ENCODE measurements at places on chromosomes 11 and 22. TPM values are rescaled to one million over a fixed set of nuclear protein-coding genes. Genes with fewer than 3 reads are reported as not detected.

The OR4C13 gene
- not detected for total RNA-seq

The USP35 gene
- total RNA-seq: 16.0 TPM

The PATE4 gene
- not detected for total RNA-seq

The SCUBE2 gene
- total RNA-seq: 3.6 TPM

The PHOX2A gene
- not detected for total RNA-seq

The TRIM66 gene
- 7.0 TPM for total RNA-seq

The SLC6A5 gene
- total RNA-seq: not detected

The MS4A6A gene
- total RNA-seq: not detected

The P2RY6 gene
- total RNA-seq: 0.97 TPM

The MACROD1 gene
- total RNA-seq: 16.1 TPM

The CNTN5 gene
- 0.36 TPM for total RNA-seq

The CARD18 gene
- not detected for total RNA-seq

The OR51B6 gene
- total RNA-seq: not detected

The BCO2 gene
- 1.1 TPM for total RNA-seq

The RAB39A gene
- total RNA-seq: not detected

The FAM168A gene
- 50.3 TPM for total RNA-seq

The CSF2RB gene
- total RNA-seq: not detected

The CNGA4 gene
- not detected for total RNA-seq

The ALG12 gene
- total RNA-seq: 33.4 TPM

The MUC5AC gene
- not detected for total RNA-seq

The MFRP gene
- under 0.01 TPM for total RNA-seq

The STK33 gene
- 0.49 TPM for total RNA-seq

The CHADL gene
- total RNA-seq: 1.7 TPM

The DBX1 gene
- total RNA-seq: not detected

The WT1 gene
- total RNA-seq: not detected

The DCHS1 gene
- total RNA-seq: 42.3 TPM

The APOL5 gene
- total RNA-seq: not detected

The SPI1 gene
- total RNA-seq: not detected

The CHRDL2 gene
- 0.16 TPM for total RNA-seq

The SERPINH1 gene
- 1,511 TPM for total RNA-seq

The CRYBA4 gene
- total RNA-seq: not detected

The RASL10A gene
- not detected for total RNA-seq

The MISFA gene
- total RNA-seq: 0.36 TPM

The PAMR1 gene
- 40.1 TPM for total RNA-seq

The KBTBD3 gene
- total RNA-seq: 3.2 TPM

The CADM1 gene
- total RNA-seq: 26.1 TPM

The MMP1 gene
- total RNA-seq: 987 TPM

The RPS25 gene
- 436 TPM for total RNA-seq

The TEX12 gene
- 0.32 TPM for total RNA-seq

The HTR3B gene
- total RNA-seq: not detected

The RTN4R gene
- total RNA-seq: 0.16 TPM

The FADS2 gene
- total RNA-seq: 555 TPM

The TMA7B gene
- not detected for total RNA-seq

The CCDC89 gene
- 2.6 TPM for total RNA-seq

The OR51E2 gene
- not detected for total RNA-seq

The EXT2 gene
- total RNA-seq: 146 TPM

The SREBF2 gene
- total RNA-seq: 98.8 TPM

The DDI1 gene
- total RNA-seq: under 0.01 TPM

The LGALS1 gene
- total RNA-seq: 6,007 TPM

All from hair follicle dermal papilla cell (primary cell).